ENCODE measurements at places on chromosomes 11 and 22.
A peak's percentile ranks its signal among the peaks of the same experiment; 100 is the strongest.

DNA sequence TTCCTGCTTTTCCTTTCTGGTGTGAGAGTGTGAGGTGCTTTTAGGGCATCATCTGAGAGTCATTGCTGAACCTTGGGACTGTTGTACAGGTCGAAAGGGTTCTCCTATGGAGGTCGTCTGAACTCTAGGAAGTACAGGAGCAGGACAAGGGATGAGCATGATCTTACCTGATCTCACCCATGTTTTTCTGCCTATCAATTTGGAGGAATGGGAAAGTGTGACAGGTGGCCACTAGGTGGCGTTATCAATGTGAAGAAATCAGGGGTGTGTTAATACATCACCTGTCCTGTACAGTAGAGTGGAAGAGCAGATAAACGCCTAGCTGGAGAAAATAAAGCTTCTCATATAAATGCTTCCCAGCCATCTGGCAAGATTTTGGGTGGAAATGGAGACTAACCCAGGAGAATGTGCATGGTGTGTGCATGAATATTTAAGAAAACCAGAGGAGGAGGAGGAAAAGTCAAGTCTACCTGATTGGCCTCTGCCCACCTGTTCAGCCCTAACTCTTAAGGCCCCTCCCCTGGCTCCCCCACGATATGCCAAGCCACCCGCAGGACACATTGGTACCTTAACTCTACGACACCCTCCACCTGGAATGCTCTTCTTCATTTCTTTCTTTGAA lies 72.0 kb upstream of the NARS2 start:
- DNase-seq = peak; percentile 14

DNA sequence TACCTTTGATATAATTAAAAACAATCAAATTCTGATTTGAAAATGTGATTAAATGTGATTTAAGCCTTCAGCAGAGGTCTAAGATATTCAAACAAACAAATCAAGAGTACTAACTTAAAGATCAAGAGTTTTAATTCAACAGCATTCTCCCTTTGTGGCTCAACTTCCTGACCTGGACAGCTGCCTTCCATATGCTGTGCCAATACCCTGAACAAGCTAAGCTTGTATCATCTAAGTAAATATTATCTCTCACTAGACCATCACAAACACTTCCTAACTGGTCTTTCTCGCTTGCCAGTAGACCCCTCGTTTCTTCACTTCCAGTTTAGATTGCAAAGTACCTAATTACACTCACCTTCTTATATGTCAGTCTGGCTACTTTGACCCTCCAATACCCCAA lies 35.9 kb upstream of the P4HA3 start:
- no peak for DNase-seq

DNA sequence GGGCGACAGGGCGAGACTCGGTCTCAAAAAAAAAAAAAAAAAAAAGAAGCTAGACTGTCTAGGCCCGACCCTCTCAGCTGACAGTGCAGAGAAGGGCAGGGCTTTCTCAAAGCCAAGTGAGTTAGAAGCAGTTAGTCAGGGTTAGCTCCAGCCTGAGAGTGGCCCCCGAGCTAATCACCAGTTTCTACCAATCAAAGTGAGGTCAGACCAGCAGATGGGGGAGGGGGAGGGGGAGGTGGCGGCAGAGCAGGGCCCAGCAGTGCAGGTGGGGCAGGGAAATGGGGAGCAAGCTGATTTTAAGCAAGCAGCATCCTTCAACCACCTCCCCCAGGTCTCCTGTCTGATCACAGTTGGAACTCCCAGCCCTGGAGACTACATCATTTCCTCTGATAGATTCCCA lies 55.3 kb upstream of the PRR5 start:
- DNase-seq = no peak

- DNase-seq = no peak
Observed at GRCh38 chr11:93329936-93330445, 551 bp upstream of the DEUP1 start.

GRCh38 chr11:123640677-123641494 lies 13.5 kb downstream of the SCN3B start:
- DNase-seq = no peak

DNA sequence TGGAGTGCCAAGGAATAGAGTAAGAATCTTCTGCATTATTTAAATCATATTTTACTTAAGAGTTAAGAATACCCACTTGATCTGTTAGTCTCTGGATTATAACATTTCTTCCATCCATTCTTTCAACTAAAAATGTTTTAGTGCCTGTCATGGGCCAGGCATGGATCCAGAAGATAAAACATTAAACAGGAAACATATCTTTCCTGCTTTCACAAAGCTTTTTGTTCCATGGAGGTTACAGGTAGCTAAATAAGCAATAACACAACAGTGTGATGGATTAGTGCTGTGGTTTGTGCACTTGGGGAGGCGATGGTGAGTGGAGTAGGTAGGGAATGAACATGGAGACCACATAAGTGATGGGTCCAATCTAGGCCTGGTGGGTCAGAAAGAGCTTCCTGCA lies 258.5 kb downstream of the DDX10 start:
- no peak for DNase-seq

- DNase-seq = no peak
Observed at GRCh38 chr11:45652781-45653180, 12.6 kb downstream of the CHST1 start.

DNA sequence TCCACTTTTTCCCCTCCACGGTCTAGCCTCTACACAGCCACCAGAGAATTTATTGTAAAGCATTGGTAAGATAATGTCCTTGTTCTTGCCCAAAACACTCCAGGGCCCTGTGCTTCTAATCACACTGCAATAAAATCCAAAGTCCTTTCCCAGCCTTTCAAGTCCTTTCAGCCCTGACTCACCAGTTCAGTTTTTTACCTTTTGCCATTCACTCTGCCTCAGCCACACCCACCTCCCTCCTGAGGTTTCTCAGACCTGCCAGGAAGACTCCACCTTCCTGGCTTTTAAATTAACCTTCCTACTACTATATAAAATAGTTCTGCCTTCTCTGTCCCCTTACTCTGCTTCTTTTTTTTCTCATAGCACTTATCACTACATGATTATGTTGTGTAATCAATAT lies 91.0 kb upstream of the ARHGAP32 start:
- DNase-seq = no peak

GRCh38 chr11:3044004-3044403 lies 13.2 kb downstream of the CARS1 start:
- DNase-seq = no peak

GRCh38 chr22:45425101-45425500 lies 11.6 kb downstream of the RIBC2 start:
- no peak for DNase-seq

DNA sequence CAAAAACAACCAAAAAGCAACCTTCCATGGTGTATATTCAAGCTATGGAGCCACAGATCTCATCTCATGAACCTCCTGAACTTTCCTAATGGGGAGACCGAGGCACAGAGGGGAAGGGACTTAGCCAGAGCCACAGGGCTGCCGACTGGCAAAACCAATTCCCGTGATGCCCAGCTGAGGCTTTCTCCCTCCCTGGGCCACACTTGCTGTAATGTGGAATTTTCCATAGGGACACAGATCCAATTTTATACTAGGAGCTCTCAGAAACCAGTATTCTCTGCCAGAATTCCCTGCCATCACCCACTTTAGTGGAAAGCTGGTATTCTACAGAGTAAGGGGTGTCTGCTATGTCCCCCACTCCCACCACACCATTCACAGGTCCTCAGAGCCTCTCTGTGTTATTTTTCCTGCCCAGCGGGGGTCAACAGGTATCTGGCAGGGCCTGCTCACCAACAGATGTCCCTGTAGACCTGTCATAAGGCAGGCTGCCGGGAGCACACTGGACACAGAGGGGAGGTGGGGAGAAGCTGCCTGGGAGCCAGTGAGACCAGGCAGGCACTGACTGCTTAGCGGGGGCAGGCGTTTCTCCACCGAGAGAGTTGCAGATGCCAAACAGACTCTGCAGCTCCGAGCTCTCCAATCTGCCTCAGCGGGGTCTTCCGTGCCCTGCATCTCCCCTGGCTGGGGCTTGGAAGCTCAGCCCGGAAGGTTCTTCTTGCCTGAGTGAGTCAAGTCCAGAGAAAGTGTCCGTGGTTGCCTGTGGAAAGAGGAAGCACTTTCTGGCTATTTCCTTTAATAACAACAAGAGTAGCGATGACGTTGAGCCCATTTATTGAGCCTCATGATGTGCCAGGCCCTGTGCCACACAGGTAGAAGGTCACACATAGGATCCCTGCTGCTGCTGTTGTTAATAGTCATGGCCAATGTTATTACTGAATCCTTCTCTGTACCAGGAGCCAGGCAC lies 26.3 kb downstream of the RPS6KA4 start:
- DNase-seq = no peak

DNA sequence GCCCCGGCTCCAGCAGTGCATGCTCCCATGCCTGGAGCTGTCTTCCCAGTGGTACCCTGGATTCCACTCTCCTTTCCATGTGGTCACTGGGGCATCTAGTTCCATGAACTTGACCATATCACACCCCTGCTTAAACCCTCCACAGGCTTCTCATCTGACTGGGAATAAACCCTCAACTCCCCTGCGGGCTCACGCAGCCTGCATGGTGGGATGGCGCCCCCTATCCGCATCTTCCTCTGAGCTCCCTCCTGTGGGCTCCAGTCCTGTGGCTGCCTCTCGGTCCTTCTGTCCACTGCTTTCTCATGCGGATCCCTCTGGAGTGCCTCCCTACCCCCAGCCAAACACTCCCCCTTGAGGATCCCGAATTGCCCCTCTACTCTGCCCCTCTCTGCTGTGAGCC lies 41.4 kb upstream of the TTLL12 start:
- DNase-seq = no peak

DNA sequence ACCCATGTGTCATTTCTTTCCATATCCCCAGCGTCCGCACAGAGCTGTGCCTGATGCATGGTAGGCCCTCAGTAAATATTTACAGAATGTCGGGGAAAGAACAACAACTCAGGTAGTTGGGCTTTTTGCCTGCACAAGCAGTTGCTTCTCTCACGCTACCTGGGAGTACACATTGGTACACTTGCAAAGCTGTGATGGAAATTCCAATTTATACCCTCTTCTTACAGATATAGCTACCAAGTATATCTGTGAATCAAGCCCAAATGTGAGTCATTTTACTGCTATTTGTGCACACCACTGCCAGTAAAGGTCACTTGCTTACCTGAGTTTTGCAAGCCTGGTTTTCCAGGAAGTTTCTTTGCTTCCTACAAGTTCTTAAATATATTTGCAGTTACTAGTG lies 333.0 kb upstream of the NARS2 start:
- DNase-seq = no peak

GRCh38 chr11:19828382-19829108 lies 115.9 kb downstream of the NAV2 start:
- DNase-seq = no peak

GRCh38 chr11:75557666-75558494 lies 4.2 kb upstream of the SERPINH1 start:
- no peak for DNase-seq

DNA sequence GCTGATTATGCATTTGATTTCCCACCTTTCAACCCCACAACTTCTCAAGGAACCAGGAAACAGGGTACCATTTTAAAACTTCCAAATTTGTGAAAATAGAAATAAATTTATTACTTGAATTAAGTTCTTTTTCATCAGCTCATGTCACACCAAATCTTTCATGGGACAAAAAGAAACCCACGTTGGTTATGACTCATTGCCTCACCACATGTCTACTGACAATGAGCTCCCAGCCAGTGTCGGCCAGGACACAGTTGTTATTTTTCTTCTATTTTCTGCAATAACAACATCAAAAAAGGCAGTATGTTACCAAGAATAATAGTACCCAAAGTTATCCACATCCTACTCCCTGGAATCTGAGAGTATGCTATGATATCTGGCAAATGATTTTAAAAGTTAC lies 17.3 kb downstream of the MS4A6A start:
- DNase-seq = no peak

DNA sequence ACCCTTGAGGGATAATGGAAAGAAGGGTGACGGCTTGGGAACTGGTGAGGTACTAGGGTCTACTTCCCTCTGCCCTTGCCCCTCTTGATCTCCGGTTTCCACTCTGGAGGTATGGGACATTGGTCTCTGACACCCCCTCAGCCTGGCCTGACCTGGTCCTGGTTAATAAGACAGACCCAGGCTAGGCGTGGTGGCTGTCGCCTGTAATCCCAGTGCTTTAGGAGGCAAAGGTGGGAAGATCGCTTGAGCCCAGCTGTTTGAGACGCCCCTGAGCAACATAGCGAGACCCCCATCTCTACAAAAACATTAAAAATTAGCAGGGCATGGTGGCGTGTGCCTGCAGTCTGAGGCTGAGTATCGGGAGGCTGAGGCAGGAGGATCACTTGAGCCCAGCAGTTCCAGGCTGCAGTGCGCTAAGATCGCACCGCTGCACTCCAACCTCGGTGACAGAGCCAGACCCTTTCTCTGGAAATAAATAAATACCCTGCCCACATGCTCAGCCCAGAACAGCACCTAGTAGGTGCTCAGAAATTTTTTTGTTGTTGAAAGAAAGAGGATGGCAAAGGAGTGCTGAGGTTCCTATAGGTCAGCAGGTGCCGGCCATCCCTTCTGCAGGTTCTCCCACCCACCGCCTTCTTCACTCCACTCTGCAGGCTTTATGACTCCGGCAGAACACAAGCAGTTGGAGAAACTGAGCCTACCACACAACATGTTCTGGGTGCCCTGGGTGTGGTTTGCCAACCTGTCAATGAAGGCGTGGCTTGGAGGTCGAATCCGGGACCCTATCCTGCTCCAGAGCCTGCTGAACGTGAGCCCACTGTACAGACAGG lies 6.3 kb downstream of the BEST1 start:
- DNase-seq = no peak

DNA sequence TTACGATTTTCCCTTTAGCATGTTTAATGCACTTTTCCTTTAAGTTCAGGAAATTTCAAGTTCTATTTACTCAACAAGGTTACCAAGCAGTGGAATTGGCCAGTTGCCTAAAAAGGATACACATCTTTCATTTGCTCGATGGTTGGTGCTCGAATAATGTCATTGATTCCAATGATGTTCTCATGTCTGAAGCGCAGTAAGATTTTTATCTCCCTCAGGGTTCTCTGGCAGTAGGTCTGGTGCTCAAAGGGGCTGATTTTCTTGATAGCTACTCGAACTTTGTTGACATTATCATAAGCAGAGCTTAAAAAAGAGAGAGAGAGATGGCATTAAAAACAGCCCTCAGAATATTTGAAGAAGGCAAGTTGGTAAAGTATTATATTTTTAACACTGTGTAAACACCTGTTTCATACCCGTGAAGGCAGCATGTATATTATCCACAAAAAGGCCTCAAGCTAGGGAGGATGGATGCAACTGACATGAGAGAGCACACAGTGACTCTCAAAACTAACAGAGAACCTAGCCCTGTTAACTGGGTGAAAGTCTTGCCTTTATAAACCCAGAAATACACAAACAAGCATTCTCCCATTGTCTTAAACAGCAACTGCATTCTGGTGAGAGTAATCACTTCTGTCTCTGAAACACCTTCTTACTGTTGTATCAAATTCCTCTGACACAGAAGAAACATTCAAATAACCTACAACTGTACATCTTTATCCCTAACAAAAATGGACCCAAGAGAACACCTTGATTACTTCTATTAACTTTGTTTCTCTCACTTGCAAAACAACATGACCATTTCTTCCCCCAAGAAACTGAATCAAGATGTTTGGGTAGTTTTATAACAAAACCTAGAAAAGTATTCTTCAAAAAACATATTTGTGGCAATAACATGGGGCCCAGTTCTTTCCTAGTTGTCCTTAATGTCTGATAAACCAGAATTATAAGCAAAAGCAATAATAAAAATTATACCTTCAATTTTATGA lies 59.6 kb downstream of the MAPK1 start:
- DNase-seq = no peak

Data from activated T-helper 1 cell treated with anti-CD3 and anti-CD28 coated beads, Interleukin-2, amount 50 U/mL, for 16 hours (primary cell).